Islet precursor cell (in vitro differentiated cells): ENCODE measurements at places on chromosomes 6 and 20.

DNA sequence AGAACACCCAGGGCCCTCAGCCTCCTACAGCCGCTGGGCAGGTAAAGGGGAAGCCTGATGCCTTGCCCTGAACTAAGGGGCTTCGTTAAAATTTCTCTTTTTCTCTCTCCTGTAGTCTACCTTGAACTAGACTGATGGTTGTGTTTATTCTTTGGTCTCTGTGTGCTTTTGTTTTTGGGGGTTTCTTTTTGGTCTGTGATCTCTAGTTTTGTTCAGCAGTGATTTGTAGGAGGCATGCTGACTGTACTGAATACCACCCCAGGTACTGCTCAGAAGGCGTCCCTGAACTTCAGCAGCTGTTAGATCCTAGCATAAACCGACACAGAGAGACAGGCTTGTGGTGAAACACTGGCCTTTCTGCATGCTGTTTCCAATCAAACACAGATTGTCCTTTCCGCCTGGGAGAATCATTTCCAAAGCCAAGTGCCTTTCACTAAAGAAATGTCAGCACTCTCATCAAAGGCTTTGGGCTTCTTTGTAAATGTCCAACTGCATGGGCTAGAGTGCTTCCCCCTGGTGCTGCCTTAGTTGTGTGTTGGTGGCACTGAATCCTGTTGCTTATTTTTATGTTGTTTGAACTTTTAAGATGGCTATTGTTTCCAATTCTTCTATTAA lies 364.7 kb upstream of the SASH1 start:
- no peak for DNase-seq

- no peak for DNase-seq
These were observed 62.3 kb downstream of the MAP7 start for GRCh38 chr6:136487759-136488425.

GRCh38 chr6:90131614-90132423 lies 164.8 kb downstream of the BACH2 start:
- DNase-seq: no peak

- no peak for DNase-seq
These were observed 30.6 kb downstream of the RAB22A start for GRCh38 chr20:58340151-58340550.

GRCh38 chr20:37798312-37798711 lies 104.5 kb downstream of the CTNNBL1 start:
- no peak for DNase-seq

GRCh38 chr6:137976430-137976829 lies 109.4 kb downstream of the TNFAIP3 start:
- DNase-seq: no peak

DNA sequence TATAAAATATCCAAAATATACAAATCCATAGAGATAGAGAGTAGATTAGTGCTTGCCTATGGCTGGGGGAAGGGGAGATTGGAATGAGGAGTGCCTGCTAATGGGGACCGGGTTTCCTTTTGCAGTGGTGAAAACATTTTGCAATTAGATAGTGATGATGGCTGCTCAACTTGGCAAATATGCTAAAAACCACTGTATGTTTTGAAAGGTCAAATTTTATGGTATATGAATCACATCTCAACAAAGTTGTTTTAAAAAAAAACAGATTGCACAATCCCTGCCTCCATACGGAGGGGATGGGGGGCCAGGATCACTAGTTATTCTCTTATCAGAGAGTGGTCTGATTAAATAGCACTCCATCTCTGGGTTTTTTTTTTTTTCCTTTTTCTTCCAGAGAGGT lies 76.9 kb upstream of the RIPOR2 start:
- DNase-seq: no peak

DNA sequence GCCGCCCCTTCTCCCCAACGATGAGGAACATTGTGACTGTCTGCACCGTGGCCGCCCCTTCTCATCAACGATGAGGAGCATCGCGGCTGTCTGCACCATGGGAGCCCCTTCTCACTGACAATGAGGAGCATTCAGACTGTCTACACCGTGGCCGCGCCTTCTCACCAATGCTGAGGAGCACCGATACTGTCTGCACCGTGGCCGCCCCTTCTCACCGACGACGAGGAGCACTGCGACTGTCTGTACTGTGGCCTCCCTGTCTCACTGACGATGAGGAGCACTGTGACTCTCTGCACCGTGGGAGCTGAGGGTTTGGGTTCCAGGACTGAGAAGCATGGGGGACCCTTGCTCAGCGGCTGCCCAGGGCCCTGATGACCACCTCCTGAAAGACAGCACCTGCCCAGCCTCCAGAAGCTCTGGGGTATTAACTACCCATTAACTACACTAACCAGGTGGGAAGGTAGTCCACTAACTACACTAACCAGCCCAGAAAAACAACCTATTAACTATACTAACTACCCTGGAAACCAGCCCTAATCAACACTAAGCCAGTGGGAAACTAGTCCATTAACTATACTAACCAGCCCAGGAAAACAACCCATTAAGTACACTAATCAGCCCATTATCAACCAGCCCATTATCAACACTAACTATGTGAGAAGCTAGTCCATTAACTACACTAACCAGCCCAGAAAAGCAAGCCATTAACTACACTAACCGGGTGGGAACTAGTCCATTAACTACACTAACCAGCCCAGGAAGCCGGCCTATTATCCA lies 116.9 kb downstream of the TAF4 start:
- DNase-seq: no peak

GRCh38 chr20:37299718-37300528 lies 10.5 kb downstream of the MANBAL start:
- no peak for DNase-seq

- DNase-seq: no peak
These were observed 205.9 kb downstream of the JARID2 start for GRCh38 chr6:15451738-15452137.

DNA sequence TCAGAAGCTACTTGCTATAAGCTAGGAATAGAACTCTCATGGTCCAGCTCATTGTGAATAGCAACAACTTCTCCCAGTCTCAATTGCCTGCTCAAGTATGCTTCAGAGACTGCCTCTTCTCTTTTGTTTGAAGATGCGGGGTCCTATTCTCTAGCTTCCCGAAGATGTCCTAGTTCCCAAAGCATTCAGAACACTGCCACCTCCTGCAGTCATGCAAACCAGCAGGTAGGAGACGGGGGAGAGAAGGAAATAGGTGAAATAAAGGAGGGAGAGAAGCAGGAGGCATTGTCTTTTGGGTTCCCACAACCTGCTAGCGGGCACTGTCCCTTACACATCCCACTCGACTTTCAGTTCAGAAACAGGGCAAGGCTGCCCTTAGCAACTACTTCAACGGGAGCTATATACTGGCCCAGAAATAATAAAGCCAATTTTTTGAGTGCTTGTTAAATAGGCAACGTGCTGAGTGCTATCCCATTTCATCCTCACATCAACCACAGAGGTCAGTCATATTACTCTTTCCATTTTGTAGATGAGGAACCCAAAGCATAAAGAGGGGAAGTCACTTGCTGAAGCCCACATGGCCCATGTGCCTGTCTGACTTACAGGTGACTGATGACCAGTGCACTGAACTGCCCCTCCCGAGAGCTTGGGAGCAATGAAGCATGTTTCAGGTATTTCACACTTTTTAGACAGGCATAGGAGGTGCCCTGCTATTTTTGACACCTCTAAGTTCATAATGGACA lies 61.9 kb upstream of the ATXN1 start:
- DNase-seq: no peak

GRCh38 chr20:63321148-63321831 lies 28.3 kb downstream of the COL20A1 start:
- no peak for DNase-seq

GRCh38 chr6:41604006-41604405 lies 34.3 kb upstream of the MDFI start:
- no peak for DNase-seq

- DNase-seq: no peak
These were observed 22.2 kb upstream of the SNRPB2 start for GRCh38 chr20:16707674-16708073.

- DNase-seq: no peak
These were observed 106.8 kb upstream of the RIPOR2 start for GRCh38 chr6:25042536-25042935.

DNA sequence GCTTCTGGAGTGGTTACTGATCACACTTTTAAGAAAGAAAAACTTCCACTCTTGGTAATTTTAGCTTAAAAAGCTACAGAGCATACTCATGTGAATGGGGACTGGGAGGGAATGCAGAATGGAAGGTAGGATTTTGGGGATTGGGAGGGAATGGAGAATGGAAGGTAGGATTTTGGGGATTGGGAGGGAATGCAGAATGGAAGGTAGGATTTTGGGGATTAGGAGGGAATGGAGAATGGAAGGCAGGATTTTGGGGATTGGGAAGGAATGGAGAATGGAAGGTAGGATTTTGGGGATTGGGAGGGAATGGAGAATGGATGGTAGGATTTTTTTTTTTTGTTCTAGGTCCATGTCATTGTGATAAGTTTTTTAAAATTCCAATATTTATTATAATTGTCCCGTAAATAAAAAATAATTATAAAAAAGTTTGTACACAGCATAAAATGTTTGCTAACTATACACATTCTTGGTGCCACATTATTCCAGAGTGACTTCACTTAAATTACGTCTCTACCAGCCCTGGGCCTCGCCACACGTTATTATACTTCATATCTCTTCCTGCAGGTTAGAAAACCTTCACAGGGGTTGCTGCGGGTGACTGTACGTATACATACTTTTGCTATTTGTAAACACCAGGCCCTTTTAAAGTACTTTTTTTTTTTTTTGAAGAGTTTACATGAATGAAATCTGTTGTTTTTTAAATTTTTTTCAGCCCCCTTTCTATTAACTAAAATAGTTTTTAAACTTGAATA lies 127.3 kb downstream of the TIAM2 start:
- no peak for DNase-seq
